NCI-H460 (cell line): ENCODE measurements at places on chromosomes 3 and 15. TPM values are rescaled to one million over a fixed set of nuclear protein-coding genes. Genes with fewer than 3 reads are reported as not detected.
A peak's percentile ranks its signal among the peaks of the same experiment; 100 is the strongest.

DNA sequence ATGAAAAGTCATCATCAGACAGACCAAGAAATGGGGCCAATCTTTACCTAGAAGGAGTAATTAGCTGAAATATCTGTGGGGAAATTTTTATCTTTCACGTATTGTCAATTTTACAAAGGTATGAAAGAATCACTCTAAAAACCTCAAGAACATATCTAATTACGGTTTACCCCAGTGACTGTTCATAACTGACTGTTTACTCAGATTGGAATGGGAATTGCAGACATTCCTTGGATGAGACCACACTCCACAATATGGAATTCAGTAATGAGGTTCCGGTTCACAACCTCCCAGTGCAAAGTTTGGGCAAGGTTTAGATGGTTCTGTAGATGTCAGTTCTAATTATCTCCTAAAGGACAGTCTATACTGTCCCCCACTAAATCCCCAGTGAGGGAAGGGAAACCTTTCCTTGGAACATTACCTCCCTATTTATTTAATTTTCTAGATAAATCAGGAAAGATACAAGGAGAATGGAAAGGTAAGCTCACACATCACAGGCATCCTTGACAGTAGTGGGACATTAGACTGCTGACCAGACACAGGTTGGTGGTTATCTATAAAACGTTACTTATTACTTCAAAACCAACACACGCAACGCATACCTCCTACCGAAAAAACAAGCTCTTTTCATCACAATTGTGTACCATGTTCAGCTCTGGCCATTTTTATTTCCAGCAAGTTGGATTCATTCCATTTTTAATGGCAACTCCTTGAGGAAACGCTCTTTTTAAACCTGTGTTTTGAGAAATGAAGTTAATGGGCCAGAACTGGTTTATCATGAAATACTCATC, 129.9 kb downstream of the RORA start:
- DNase-seq = no peak

- DNase-seq = no peak
Measured at GRCh38 chr3:183182732-183183610, 20.4 kb upstream of the LAMP3 start.

GRCh38 chr15:40796041-40796440, 10.8 kb upstream of the ZFYVE19 start:
- DNase-seq = no peak

- no peak for DNase-seq
Measured at GRCh38 chr3:34109846-34110245, 311.4 kb downstream of the PDCD6IP start.

GRCh38 chr3:196528639-196529233, 13.6 kb upstream of the SMCO1 start:
- DNase-seq = peak; percentile 62

DNA sequence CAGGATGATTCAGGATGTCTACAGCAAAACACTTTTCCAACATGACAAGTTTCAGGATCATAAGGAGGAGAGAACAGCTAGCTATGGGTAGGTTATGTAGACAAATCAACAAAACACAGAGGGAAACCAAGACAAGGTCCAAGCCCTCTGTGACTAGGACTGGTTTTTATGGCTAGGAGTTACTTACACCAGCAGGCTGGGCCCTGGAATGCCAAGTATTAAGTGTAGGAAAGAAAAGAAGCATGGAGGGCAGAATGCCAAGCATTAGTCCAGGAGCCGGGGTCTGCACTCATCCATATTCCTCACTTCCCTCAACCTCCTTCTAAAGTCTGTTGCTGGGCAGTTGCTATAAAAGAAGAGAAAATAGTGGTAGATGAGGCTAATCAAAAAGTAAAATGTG, 35.3 kb upstream of the PPP2R3A start:
- no peak for DNase-seq

The GRM2 gene
- 0.06 and 0.15 TPM in 2 replicates for total RNA-seq

- DNase-seq = no peak
Measured at GRCh38 chr3:47476330-47476626, 537 bp upstream of the SCAP start.

The CALML4 gene
- 5.8 and 6.8 TPM in 2 replicates for total RNA-seq

- no peak for DNase-seq
Measured at GRCh38 chr15:100337096-100338044, 4.4 kb downstream of the ADAMTS17 start.

GRCh38 chr3:197458179-197458707, 97.5 kb downstream of the BDH1 start:
- no peak for DNase-seq

The PLSCR5 gene
- not detected in 2 replicates for total RNA-seq

DNA sequence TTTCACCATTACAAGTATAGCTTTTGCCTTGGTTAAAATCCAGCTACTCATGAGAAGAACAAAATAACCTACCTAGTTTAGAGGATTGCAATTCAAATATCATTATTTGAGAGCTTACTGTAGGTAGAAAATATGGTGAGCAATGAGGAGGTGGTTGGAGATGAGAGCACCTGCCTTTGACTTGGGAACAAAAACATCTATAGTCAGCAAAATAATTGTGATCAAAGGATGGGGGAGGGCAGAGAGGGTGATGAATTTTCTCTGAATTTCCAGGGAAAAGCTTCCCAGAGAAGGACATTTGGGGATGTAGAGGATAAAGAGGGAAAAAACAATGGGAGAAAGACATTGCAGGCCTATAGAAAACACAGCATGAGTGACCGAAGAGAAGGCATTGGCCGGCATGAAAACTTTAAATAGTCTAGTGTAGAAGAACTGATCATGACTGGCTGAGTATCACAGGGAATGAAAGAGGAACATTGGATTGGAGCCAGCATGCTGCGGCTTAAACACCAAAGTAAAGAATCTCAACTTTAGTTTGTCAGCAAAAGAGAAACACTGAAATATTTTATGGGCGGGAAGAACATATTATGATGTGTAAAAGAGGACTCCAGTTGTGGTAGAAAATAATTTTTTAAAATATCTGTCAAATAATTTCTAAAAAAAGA, 581.3 kb downstream of the UNC13C start:
- DNase-seq = no peak

The ASB14 gene
- total RNA-seq = 0.05 TPM in 1 of 2 replicates, not detected in the other

- DNase-seq = no peak
Measured at GRCh38 chr15:85872125-85872524, 77.4 kb upstream of the KLHL25 start.

DNA sequence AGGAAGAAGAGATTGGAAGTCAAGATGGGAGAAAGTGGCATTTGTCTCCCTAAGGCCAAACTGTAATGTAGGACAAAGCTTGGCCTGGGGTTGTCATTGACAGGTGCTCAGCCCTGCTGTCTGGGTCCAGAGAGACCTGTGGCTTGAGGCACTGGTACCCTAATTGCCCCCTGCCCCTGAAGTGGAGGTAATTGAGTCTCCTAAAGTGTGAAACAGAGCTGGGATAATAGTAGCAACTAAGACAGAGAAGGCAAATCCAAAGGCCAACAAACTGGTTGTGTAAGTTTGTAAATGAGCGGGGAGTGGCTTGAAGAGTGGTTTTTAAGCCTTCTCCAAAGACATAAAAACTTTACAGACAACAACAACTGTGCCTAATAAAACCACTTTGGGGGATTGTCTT, 264.2 kb upstream of the ROPN1 start:
- DNase-seq = no peak

The ALS2CL gene
- 1.4 and 2.9 TPM in 2 replicates for total RNA-seq

- DNase-seq = no peak
Measured at GRCh38 chr15:60648928-60649679, 170.2 kb upstream of the ICE2 start.

The NCEH1 gene
- total RNA-seq = 45.0 and 50.2 TPM in 2 replicates

The GP9 gene
- total RNA-seq = not detected in 2 replicates

DNA sequence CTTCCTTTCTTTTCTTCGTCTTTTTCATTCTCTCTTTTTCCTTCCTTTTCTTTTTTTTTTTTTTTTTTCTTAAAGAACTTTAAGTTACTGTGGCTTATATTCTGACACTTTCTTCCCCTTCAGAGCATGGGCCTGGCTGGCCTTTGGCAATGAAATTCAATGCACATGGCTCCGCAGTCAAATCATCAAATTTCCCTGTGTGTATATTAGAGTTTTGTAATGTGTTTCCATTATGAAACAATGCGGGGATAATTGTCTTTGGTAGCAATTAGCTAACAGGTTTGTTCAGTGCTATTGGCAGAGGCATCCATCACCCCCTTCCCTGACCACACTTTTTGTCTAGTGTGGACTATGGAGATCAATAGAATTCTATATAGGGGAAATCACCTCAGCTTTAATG, 80.5 kb downstream of the CDIN1 start:
- DNase-seq = no peak

DNA sequence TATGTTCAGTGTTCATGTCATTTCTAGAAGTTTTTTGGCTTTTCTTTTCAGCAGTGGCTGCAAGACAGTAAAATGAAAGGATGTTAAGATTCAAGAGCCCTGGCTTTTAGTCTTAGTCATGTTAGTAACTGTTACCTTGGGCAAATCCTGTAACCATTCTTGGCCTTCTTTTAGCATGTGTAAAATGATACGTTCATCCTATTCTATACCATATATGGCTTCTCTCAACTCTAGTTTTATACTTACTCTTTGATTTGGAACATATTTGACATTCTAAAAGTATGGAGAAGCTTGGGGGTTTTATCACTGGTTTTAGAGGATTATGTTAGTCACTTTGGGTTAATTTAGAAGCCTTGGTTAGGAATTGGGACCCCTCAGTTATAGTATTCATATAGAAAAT, 20.1 kb downstream of the GTF2E1 start:
- DNase-seq = no peak

- peak; percentile 93 for DNase-seq
Measured at GRCh38 chr3:4977001-4977852, 2.0 kb upstream of the BHLHE40 start.
